ENCODE measurements at places on chromosomes 12 and 14. TPM values are rescaled to one million over a fixed set of nuclear protein-coding genes. Genes with fewer than 3 reads are reported as not detected.

- DNase-seq = no peak
These were observed 16.1 kb downstream of the ERP29 start for GRCh38 chr12:112029301-112029700.

ACSM4 gene
- not detected for total RNA-seq

DNA sequence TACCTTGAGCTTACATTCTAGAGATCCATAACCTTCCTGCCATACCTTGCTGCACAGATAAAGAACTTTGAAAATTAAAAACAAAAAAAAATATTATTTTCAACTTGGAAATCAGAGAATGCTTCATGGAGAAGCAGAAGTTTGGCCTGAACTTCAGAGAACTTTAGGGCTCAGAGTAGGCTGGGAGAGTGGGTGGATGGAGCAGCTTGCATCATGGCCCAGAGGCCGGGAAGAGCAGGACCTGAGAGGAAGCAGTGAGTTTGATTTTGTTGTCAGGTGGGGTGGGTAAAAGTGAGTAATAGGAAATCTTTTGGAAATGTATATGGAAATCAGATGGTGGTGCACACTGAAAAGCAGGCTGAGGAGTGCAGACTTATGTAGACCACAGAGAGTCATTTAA lies 228.5 kb upstream of the KRR1 start:
- DNase-seq = no peak

TMCC3 gene
- 2.3 TPM for total RNA-seq

ELK3 gene
- total RNA-seq = 18.6 TPM

- no peak for DNase-seq
These were observed 204.6 kb downstream of the BTG1 start for GRCh38 chr12:91940826-91941570.

FAM90A1 gene
- total RNA-seq = not detected

KRT86 gene
- not detected for total RNA-seq

- DNase-seq = no peak
These were observed 51.2 kb downstream of the TESC start for GRCh38 chr12:117047810-117048584.

- DNase-seq = no peak
These were observed 452.9 kb downstream of the CCER1 start for GRCh38 chr12:90502070-90502469.

OGFOD2 gene
- 10.6 TPM for total RNA-seq

ING4 gene
- total RNA-seq = 20.6 TPM

ANO2 gene
- total RNA-seq = 13.6 TPM

DNA sequence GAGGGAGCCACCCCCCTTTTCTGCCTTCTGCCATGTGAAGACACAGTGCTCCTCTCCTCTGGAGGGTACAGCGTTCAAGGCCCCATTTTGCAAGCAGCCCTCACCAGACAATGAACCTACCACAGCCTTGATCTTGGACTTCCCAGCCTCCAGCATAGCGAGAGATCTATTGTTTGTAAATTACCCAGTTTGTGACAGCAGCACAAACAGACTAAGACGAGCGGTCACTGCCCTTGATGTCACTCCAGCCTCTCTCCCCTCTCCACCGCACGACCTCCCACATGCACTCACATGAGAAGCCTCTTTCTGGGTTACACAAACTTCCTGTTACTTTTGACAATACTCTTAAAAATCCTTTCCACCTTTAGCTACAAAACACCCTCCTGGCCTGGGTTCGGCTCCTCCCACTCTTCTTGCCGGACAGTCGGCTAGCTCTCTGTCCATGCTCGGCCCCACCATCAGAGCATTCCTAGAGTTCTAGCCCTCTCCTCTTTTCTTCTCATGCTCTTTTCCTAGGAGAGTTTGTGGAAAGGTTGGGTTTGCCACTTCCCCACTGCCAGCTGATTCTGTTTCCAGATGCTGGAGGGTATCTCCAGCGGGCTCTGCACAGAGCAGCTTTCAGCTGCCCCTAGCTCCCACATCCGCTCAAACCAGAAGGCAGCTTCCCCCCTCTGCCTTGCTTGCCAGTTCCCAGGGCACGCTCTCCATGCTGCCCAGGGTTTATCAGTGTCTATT lies 124.3 kb downstream of the FOXN3 start:
- DNase-seq = no peak

TSHR gene
- not detected for total RNA-seq

- DNase-seq = no peak
These were observed 100.7 kb downstream of the ELK3 start for GRCh38 chr12:96294831-96295230.

- DNase-seq = no peak
These were observed 33.3 kb downstream of the CCDC85C start for GRCh38 chr14:99570544-99571302.

DNA sequence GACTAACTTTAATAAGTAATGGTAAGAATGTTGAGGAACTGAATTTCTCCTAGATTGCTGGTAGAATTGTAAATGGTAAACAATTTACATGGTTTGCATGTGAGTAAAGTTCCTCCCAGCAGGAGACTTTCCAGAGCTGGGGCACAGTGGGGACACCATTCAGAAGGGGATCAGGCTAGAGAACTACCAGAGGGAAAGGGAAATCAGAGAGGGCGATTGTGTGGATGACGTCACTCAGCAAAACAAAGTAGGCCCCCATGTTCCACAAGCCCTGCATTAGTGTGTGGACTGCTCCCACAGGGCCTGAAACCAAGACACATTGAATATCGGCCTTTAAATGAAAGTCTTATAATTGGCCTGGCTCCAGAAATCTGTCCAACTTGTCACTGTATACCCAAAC lies 9.5 kb downstream of the RNASE11 start:
- DNase-seq = no peak

PGF gene
- 9.4 TPM for total RNA-seq

DNA sequence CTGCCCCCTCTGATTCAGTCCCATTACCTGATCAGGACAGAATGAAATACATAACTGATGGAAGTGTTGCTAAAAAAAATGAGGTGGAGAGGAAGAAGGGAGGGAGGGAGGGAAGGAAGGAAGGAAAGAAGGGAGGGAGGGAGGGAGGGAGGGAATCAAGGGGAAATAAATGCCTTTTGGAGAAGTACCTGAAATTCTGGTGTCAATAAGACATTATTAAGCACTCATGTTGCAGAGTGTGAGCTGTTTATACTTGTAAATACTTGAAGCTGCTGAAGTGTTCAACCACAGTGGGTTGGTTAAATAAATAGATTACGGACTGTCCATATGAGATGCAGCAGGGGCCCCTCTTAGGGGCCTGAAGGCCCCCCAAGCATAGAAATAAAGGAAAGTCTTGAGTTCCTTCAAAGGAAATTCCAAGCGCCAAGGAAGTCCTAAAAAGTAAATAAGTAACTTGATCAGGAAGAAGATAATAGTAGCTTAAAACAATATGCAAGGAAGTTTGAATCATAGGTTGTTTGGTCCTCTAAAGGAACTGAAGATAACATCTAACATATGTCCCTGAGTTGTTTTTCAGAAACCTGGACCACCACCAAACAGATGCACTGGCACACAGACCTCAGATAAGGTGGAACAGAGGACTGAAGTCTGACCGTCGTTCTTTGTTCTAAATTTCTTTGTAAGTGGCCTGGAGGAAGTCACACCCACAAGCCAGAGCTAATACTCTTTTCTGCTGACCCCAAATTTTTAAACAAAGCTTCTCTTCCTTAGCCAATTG lies 110.8 kb downstream of the SEC23A start:
- DNase-seq = no peak

DNA sequence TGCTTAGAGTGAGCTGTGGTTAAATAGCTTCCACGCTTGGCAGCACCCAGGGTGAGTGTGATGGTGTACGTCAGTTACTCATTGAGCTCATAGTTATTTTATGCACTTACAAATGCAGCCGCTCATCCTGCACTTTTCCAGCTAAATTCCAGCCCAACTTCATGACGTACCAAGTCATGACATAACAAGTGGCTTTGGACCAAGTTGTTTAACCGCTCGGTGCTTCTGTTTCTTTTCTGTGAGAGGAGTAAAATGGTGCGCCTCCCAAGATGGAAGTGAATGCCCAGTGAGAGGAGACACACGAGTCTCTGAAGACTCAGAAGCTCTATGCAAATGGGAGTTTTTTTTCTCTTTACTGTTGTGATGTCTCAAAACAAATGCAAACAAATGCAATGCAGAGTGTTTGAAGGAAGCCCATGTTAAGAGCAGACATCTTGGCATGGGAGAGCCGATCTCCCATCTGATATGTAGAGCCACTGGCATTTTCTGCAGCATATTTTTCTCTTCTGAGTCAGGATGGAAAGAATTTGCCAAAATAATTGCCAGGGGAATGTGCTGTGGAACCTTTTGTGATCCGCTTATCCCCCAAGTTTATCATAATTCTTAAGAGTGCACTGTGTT lies 72.2 kb downstream of the FBXW8 start:
- DNase-seq = no peak
